Tibial nerve (tissue), 4 donors: ENCODE measurements at places on chromosomes 6 and 20. TPM values are rescaled to one million over a fixed set of nuclear protein-coding genes. Genes with fewer than 3 reads are reported as not detected.
A peak's percentile ranks its signal among the peaks of the same experiment; 100 is the strongest.

GRCh38 chr6:67331304-67331703 lies 1303.8 kb upstream of the ADGRB3 start:
- no peak for DNase-seq

Gene PPIL1
- 9.2 TPM for total RNA-seq

- DNase-seq = no peak
Observed at GRCh38 chr6:107956586-107957307, 1.3 kb downstream of the SEC63 start.

Gene RIPPLY2
- total RNA-seq = not detected

DNA sequence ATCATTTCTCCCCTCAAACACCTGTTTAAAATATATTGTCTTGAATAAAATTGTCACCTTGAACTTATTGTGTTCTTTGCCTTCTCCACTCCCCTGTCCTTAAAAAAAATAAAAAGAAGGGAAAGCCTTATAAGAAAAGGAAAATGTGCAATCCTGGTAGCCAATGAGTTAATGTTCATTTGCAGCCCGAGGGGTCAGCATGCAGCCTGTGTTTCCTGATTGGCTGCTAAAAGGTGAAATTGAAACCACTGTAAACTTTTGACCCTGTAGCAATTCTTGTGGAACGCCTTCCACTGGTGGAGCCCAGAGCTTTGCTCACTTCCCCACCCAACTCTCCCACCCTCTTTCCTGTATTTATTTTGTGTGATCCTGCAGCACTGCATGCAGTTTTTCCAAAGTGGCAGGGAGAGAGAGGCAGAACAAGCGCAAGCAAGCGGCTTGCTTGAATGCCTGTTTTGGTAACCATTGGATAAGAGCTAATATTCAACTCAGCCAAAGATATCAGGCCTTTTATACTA lies 74.9 kb downstream of the NCOA3 start:
- no peak for DNase-seq

DNA sequence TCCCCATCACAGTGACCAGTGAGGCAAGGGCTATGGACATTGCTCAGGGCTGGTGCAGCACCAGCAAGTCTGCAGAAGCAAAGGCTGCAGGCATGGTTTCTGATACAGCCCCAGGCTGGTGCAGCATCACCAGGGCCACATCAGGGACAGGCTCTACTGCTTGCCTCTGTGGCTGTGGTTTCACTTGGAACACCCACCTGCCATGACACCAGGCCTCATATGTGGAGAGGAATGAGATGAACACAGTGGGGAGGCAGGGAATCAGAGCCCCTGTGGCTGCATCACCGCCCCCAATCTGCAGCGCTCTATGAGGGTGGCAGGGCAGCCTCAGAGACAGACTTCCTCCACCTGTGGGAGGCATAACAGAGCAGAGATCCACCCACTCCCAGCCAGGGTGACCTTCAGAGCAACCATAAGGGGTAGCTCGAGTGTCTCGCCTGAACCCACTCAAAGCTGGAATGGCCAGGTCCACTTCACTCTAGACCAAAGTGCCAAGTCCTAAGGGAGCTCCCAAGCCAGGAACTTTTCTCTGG lies 7.9 kb downstream of the RING1 start:
- DNase-seq = no peak

DNA sequence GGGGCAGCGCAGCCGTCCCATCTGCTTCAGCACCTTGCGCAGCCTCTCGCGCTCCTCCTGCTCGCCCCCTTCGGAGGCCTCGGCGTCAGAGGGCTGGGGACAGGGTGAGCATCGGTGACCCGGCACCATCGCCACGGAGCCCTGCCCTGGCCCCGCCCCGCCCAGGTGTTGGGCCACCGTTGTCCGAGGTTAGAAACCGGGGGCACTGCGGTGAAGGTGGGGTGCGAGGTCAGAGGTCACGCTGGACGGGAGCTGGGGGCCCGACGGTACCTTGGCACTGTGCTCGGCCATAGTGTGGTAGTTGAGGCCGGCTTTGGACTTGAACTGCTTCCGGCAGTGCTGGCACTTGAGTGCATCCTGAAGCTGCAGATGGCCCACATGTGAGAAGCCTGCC lies 6.4 kb downstream of the ZNF512B start:
- no peak for DNase-seq

DNA sequence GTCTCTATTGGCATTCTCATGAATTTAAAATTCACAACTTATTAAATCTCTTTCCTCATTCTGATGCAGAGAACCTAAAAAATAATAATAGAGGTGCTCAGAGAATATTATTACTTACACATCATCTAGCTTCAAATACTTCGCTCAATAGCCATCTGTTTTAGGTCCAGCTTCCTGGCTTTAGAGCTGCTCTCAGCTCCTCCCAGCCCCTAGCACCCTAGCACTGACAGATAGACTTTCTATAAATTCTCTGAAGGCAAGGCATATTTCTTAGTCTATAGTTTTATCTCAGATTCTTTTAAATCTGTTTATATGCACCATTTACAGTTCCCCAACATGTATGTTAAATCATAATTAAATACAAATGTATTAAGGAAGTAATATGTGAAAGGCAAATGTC lies 281.3 kb downstream of the PTPRK start:
- no peak for DNase-seq

- no peak for DNase-seq
Observed at GRCh38 chr20:54199283-54199682, 8.6 kb upstream of the PFDN4 start.

DNA sequence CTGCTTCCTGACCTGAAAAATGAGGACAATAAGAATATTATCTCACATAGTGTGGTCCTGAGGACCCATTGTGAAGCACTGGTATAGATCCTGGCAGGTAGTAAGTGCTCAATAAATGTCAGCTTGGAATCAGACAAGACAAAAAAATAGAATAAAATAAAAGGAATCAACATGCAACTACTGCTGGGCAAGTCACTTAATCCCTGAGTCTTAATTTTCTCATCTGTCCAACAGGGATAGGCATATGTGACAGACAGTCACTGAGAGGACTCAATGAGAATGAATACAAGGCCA lies 38.0 kb upstream of the PIM1 start:
- DNase-seq = no peak

Gene HLA-DQA1
- total RNA-seq = 0.30 TPM

DNA sequence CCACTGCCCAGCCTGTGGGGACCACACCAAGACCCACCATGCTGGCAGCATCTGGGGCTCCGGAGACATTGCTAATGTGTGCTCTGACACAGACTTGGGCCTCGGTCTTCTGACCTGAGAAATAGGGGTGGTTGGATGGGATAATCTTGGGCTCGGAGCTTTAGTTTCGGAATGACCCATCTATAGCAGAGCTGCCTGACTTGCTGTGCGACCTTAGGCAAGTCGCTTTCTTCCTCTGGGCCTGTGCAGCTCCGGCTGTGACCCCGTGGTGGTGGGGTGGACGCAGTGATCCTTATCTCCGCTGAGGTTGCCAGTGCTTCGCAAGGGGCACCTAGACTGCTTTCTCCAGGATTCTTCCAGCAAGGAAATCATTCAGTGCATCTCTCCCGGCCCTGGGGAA lies 43.7 kb downstream of the CEBPB start:
- DNase-seq = no peak

- DNase-seq = no peak
Observed at GRCh38 chr20:59152559-59153354, 10.9 kb upstream of the ZNF831 start.

- no peak for DNase-seq
Observed at GRCh38 chr6:43723737-43724295, 36.2 kb upstream of the MRPS18A start.

Gene SIRPA
- 45.3 TPM for total RNA-seq

DNA sequence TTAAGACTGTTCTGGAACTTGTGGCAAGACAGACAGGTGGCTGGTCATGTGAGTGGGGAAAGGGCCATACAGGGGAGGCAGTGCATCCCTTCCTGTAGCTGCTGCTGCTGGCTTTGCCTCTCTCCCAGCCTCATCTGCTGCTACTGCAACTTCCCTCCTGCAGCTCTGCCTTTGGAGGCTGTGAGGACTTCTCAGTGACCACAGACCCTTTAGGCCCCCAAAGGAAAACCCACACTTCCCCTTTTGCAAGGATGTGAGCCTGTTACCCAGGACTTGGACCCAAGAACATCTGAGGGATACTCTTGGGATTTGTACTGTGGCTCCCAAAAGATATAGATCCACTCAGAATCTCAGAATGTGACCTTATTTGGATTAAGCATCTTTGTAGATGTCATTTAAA lies 91.0 kb downstream of the TMEM170B start:
- no peak for DNase-seq

DNA sequence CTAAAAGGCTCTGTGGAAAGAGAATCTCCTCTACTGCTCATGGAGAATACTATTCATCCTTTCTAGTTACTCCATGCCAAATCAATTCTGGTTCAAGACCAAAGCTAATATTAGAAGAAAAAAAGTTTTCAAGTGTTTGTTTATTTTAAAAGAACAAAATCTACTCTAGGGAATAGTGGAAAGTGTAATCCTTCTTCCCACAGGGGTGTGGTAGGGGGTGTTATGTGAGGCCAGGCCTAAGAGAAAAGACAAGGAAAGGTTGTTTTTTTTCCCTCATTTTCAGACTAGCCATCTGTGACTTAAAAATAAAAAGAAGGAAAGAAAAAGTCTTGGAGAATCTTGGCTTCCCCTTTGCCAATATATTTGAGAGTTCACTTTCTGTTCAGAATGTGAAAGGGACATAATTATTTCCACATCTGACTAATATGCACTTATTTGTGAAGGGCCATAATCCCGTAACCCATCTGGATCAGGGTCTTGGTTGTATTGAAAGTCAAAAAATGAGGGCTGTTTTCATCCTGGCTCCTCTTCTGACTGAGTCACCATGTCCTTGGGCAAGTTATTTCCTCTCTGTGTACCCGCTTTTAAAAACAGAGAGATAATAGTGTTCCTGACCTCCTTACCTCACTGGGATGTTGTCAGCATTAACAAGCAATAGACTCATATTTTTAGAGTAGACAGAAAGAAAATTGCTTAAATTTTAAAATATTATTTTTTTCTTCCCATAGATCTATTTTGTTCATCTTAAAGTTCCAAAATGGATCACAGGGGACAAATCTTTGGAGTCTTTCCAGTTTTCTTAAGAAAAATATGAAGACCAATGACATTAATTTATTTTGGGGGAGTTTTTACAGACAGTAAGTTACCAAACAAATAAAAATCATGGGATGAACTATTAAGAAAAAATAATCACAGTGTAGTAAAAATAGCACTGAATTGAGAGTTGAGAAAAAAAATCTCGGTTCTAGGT lies 233.7 kb downstream of the IBTK start:
- DNase-seq = no peak

Gene YWHAB
- 98.4 TPM for total RNA-seq

Gene KCNQ5
- 1.1 TPM for total RNA-seq

DNA sequence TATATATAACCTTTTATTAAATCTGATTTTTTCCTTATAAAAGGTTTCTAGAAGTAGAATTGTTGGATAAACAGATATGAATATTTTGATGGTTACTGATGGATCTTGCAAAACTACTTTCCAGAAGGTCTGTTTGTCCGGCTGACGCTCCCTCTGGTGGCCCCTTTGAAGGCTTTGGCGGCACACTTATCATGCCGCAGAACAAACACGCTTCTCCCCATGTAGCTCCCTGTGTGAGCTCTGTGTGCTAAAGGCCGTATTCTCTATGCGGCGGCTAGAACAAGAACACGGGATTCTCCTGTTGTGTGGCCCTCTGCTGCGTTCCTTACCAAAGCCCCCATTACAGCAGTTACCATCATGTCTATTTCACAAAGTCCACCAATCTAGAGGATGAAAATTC lies 30.0 kb downstream of the PPP1R3G start:
- peak; percentile 12 for DNase-seq

GRCh38 chr6:122676146-122676545 lies 65.9 kb downstream of the PKIB start:
- no peak for DNase-seq

Gene SMLR1
- not detected for total RNA-seq

- DNase-seq = no peak
Observed at GRCh38 chr6:4028051-4028450, 50.9 kb downstream of the FAM217A start.

DNA sequence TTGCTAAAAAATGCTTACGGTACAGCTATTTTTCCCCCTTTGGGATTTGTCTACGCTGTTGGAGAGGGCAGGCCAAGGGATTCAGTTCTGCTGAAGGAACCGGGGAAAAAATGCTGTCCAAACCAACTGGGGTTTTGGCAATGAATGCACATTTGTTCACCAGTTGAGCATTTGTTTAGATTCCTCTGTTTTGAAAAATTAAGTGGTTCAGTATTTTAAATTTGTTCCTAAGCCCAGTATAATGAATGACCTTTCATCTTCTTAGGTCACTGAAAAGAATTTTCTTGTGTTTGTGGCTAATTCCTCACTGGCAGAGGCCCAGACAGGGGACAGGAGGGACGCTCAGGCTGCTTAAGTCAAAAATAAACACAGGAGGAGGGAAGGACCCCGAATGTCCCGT lies 10.8 kb upstream of the EYA2 start:
- DNase-seq = no peak

GRCh38 chr20:38113401-38114325 lies 51.4 kb downstream of the TGM2 start:
- no peak for DNase-seq

Gene AIF1
- 51.5 TPM for total RNA-seq

Gene FAM209B
- not detected for total RNA-seq

GRCh38 chr20:11492846-11493245 lies 424.8 kb upstream of the BTBD3 start:
- no peak for DNase-seq

Gene SLC13A3
- 11.6 TPM for total RNA-seq

DNA sequence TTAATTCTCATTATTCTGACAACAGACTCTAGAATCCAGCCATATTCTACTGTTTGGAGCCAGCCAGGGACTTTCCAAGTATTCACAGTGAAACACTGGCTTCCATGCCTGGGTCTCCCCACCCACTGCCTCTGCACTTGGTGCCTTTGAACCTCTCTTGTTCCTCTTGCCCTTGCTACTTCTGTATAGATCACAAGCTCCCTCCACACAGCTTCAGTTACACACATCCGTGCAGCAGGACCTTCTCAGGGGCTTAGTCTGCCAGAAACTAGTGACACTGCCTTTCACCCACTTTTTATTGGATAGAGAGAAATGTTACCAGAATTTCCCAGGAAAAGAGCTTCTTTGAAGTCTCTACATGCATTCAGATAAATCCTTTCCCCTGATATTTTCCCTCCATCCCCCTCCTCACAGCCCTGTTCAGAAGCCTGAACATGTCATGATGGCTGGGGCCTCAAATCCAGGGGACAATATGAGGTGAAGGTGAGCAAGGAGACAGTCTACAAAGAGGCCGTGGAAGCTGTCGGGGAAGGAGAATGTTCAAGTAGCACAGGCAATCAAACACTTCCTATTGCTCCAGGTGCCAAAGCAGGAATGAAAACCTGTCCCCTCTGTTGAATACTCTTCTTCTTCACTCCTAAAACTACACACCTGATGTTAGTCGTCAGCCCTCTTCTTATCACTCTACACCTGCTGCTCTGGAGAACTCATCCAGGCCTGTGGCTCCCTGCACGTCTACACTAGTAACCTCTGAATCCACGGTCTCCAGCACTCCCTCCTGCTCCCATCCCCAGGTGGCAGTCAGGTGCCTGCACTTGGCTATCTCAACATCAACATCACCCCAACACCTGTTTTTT lies 20.2 kb upstream of the HLA-DOA start:
- peak; percentile 47 for DNase-seq
